Stimulated activated CD4-positive, alpha-beta T cell treated with anti-CD3 and anti-CD28 coated beads, Interleukin-15, amount 100 ng/mL, for 1 hour (primary cell): ENCODE measurements at places on chromosomes 2 and 18.

DNA sequence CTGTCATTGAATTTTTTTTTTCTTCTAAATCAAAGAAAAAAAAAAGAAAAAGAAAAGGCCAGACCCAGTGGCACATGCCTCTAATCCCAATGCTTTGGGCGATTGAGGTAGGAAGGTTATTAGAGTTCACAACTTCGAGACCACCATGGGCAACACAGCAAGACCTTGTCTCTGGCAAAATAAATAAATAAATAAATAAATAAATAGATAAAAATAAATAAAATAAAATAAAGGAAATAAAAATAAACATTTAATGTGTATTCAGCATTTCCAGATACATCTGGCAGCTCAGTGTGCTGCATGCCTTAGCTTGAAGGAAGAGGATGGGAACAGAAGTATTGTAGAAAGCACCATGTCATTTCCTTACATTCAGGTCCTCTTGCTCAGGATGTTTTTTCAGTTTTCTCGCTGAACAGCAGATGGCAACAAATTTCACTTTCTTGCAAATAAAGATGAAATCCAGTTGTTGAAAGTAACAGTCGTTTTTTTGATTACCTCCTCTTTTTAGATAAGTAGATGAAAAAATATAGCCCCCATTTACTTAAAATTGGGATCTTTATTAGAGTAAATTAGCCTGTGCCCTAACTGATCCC is 25.7 kb upstream of the FAM178B start:
- no peak for DNase-seq

DNA sequence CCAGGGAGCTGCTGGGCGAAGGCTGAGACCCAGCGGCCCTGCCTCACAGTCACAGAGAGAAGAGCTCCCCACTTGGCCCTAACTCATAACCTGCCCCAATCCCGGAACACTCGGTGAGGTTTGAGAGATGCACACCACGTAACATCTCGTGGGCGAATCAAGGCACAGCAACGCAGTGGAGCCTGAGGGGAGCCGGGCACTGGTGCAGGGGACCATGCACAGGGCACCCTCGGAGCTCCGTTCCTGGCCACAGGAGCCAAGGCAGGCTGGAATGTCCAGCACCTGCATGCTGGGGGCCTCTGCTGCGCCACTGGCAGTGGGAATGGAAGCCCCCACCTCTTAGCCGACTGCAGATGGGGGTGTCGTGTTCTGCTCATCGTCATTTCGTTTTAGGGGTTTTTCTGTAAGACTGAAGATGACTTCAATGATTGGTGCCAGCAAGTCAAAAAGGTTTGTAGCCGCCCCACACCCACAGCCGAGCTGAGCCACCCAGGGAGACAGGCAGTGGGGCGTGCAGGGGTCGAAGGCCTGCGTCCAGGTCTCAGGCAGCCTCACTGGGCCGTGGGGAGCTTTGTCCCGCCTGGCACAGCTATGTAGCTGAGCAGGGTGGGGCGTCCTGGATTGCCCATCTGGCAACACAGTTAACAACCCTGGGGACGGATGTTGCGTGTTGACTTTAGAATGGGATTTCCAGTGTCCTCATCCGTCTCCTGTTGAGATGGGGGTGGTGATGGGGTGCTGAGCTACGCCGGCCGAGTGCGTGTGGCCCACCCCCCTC is 16.1 kb downstream of the DTYMK start:
- DNase-seq: no peak

- DNase-seq: no peak
These were observed 273.8 kb downstream of the ZNF521 start for GRCh38 chr18:25077944-25078723.

- DNase-seq: no peak
These were observed 118.0 kb upstream of the MSTN start for GRCh38 chr2:190180313-190181122.

DNA sequence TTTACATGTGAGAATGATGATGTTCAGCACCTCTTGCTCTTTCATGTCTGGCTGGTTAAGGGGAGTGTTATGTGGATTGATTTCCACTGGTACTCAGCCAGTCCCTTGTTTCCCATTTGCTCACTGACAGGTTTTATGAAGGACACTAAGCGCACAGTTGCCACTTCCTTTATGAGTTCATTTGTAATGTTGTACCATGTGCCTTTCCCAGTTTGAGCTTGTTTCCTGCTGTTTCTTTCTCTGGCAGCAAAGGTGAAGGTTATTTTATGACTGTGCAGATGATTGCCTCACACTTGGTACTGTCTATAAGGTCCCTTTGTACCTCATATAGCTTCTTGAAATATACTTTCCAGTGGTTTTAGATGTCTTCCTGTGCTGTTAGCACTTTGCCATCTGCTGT is 1700.5 kb upstream of the TMEFF2 start:
- no peak for DNase-seq

DNA sequence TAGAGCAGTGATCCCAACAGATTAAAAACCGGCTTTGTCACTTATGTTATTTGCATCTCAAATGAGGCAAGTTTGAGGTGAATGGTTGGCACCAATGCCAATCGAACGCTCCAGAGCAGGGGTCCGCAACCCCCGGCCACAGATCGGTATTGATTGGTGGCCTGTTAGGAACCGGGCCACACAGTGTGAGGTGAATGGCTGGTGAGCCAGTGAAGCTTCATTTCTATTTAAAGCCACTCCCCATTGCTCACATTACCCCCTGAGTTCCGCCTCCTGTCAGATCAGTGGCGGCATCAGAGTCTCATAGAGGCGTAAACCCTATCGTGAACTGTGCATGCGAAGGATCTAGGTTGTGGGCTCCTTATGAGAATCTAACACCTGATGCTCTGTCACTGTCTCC is 132.0 kb downstream of the TMEM182 start:
- DNase-seq: no peak

- DNase-seq: no peak
These were observed 47.3 kb downstream of the ROCK1 start for GRCh38 chr18:21064347-21064746.

DNA sequence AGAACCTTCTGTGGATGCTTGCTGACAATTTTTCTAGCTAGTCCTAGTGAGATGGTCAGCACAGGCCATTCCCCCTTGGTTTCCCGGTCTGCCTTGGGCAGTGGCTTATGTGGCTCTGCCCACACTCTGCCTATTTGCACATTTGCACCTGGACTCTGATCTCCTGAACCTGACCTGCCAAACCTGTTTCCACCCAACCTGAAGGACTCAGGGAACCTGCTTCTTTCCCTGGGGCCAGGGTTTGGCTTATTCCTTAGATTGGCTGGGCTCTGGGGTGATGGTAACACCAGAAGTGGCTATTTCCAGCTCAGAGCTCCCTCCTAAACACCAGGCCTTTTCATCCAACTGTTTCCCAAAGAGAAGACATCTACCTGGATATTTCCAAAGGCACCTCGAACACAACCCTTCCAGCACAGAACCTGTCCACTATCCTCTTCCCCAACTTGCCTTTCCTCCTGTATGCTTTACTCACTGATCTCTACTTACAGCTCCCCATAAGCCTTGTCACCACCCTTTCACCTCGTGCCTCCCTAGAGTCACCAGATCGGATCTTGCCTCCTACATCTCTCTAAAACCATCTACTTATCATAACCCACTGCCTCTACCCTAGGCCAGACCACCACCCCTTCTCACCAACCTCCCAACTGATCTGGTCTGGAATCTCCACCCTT is 5.8 kb upstream of the MTA3 start:
- no peak for DNase-seq

- DNase-seq: no peak
These were observed 115.1 kb upstream of the REG3G start for GRCh38 chr2:78910376-78910775.

GRCh38 chr18:49880661-49881060 is 67.3 kb upstream of the ACAA2 start:
- DNase-seq: no peak
